ENCODE measurements at places on chromosomes 7 and 10.

- DNase-seq = no peak
These were observed 27.3 kb downstream of the MTURN start for GRCh38 chr7:30162133-30162532.

- DNase-seq = no peak
These were observed 6.3 kb upstream of the LIPF start for GRCh38 chr10:88657901-88658300.

DNA sequence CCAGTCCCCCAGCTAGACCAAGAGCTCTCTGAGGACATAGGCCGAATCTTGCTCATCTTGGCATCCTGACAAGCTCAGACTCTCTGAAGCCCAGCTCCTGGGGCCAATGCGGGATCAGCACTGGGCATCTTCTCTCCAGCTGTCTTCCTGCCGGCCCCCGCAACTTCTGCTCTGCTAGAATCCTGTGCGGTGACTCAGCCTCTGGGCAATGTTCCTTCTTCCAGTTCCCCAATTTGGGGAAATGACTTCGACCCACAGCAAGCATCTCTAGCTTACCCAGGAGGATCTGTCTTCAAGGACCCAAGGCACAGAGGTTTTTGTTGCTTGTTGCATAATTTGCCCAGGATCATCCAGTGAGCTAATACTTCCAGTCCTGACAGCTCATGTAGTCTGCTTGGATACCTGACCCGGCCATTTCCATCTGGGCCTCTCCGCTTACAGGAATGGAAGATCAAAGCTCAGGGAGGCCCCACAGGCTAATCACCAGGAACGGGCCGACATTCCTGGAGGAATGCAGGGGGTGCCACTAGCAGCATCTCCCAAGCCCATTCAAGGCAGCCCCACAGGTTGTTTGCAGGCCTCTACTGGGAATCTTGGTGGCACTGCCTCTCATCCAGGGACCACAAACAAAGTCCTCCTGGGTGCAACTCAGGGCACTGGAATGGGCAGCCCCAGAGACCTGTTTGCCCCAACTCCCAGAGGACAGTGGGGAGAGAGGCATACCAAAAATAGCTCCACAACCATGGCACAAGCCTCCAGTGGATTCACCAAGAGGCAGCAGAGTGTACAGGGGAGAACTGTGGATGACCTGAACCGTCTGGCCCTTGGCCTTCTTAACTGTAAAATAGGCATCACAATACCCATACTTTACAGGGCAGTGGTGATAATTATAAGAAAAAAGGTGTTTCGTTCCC lies 151.9 kb downstream of the NEURL1 start:
- DNase-seq = peak; percentile 91

DNA sequence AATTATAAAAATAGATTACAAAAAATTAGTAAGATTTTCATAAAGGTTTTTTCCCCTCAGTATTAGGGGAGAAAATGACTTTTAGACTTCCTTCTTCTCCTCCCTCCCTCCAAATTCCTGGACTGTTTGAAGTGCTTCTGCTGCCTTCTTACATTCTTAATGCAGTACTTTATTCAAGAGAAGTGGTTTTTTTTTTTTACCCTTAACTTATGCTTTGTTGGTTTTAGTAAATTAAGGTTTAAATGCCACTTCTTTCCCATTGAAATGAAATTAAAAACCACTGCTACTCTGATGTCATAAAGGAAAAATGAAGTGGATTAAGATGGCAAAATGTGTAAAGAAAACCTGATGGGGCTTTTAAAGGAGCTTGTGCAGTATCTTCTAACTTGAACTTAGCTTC lies 140.7 kb downstream of the VTI1A start:
- DNase-seq = no peak

DNA sequence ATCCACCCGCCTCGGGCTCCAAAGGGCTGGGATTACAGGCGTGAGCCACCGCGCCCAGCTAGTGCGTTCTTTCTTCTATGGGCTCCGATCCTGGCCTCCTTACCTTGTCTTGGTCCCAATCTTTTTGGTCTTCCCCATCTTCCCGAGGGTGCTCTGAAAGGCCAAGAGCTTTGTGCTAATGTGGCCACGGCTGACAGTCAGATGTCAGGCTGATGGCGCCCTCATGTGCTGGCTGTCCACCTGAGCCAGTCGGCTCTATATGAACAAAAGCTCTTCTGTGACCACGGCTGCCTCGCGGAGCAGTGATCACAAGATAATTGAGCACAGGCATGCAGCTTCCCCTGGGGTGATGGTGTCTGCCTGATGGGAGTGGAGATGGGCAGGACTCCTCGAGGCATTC lies 11.0 kb upstream of the AHCYL2 start:
- no peak for DNase-seq

GRCh38 chr7:44081266-44081748 lies 1.0 kb downstream of the POLM start:
- no peak for DNase-seq

- no peak for DNase-seq
These were observed 27.6 kb downstream of the SPAG6 start for GRCh38 chr10:22372917-22373316.

GRCh38 chr7:136957391-136957790 lies 88.9 kb downstream of the CHRM2 start:
- no peak for DNase-seq

- no peak for DNase-seq
These were observed 120.2 kb downstream of the TNS3 start for GRCh38 chr7:47461746-47462145.

DNA sequence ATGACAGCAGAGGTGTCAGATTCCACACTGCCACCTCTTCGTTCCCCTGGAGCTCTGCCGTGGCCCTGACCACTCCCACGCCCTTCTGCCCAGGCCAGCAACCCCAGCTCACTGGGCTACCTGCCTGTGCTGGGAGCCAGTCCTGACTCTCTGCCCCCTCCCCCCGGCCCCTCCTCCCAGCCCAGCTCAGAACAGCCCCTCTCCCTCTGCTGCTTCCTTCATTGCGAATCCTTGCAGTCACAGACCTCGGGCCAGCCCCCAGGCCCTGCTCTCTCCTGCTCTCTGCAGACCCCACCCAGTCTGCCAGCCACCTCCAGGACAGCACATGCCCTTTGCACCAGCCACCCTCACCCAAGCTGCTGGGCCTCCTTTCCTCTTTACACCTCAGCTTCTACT lies 60.4 kb downstream of the TCERG1L start:
- DNase-seq = no peak

All from inflammatory macrophage treated with lipopolysaccharide for 1 hour (primary cell).